Right kidney (tissue), 9 donors: ENCODE measurements at places on chromosomes 11 and 22.

DNA sequence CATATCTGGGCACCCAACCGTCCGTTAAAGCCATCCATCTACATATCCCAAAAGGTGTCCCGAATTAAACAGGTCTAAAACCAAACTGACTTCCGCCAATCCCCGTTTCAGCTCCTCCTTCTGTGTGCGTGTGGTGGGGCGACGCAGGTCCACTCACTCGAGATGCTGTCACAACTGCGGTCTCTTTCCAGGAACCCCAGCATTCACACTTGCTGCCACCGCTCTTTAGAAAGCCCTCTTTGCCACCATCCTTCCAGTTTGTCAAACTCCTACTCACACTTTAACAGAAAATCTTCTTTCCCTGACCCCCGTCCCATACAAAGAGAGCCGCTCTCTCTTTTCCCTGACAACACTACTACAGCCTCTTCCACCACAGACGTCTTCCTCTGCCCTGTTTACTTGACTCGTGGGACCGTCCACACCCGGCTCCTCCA, 467 bp downstream of the ESS2 start:
- no peak for DNase-seq

DNA sequence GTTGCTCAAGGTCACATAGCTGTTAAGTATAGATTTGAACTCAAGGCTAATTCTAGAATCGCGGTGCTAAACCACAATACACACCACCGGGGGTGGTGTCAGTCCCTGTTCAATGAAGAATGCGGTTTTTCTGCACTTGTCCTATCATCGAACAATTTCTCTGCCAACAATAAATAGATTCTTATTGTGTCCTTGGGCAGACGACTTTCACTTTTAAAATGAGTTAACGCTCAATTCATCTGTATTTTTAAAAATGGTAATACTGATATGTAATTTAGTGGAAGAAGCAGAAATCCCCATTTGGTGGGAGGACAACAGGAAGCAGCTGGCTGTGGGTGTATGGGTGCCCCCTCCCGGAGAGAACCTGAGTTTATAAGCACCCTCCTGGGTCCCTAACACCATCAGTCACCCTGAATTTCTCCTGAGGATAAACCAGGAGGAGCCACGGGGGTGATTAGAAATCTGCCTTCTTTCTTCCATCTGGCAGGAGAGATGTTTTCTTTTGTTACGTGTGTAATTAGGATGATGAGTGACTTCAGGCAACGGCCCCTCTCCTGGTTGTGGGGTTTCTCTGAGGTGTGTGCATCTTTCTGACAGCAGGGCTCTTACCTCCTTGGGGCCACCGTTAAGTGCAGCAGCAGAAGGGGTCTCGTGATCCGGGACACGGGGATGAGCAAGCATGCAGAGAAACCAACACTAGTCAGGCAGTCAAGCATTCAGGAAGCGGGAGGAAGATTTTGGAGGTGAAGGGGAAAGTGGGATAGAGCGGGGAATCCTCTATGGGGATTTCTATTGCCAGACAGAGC, 87.7 kb downstream of the GRAMD1B start:
- DNase-seq, result no peak

DNA sequence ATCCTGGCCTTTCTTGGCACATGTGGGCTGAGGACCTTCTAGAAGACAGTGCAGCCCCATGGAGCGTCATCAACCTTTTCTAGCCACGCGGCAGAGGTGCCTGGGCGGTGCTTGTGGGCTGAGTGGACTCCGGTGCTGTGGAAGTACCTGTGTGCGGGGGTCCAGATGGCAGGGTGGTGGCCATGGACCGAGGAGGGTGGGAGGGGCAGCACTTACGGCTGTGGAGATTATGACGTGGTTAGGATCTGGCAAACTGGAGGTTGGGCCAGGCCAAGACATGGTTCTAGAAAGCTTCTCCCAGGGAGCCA, 2.0 kb downstream of the TUB start:
- DNase-seq, result no peak

DNA sequence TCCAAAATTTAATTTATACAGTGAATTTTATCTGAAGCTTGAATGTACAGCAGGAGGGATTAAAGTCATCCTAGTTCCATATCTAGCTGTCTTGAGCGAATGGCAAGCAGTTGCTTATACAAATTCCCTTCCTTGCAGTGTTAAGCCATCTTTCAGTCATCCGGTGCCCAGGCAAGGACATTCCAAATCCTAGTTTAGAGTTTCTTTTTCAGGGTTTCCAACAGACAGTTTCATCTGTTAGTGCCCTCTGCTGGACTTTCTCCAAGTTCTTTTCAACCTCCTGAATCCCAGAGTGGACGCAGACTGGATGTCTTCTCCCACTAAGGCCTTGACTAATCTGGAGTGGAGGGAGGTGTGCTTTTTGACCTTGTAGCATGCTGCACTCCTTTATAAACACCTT, 45.4 kb downstream of the GRAMD1B start:
- peak; percentile 20 for DNase-seq

GRCh38 chr11:121958323-121958970, 157.6 kb downstream of the BLID start:
- DNase-seq, result no peak

DNA sequence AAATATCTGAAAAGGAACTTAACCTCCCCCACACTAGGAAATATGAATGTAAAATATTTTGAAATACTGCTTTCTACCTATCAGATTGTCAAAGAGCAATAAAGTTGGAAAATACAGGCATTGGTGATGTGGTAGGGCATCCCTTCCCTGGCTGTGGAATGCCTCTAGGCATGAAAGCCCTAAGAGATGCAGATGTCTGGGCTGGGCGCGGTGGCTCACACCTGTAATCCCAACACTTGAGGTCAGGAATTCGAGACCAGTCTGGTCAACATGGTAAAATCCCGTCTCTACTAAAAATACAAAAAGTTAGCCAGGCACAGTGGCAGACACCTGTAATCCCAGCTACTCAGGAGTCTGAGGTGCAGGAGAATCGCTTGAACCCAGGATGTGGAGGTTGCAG, 22.0 kb downstream of the ARAP1 start:
- DNase-seq, result no peak

- no peak for DNase-seq
Observed at GRCh38 chr11:44673688-44674087, 53.1 kb upstream of the TSPAN18 start.

DNA sequence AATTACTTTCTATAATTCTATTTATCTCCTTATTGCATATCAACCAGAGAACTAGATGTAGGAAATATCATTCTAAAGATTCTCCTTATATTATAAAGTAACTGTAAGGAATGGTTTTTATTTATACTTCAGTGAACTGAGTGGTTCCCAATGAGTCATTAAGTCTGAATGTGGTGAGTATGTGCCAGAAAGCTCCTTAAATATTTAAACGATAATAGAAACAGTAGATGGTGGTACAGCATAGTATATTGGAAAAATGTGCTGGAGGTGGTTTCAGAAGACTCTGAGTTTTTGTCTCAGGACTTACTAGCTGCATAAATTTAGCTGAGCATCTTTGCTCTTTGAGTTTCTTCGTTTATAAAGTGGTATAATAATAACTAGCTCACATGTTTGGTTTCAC, 653.5 kb downstream of the FAM181B start:
- no peak for DNase-seq

DNA sequence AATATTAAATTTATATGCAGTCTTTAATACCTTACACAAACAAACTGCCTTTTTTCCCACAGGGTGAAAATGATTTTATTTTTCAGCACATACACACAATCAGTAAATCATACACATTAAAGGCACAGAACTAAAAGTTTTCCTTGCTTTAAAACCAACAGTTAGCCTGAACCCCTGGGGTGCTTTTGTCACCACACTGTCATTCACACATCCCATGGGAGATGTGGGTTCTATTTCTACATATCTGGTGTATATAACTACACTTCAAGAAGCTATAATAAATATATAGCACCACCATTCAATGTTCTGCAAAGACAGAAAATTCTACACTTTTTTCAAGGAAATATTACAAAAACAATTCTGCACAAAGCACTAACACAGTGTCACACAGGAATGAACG, 197.0 kb downstream of the GUCY1A2 start:
- DNase-seq, result no peak

GRCh38 chr11:134429106-134429505, 17.1 kb upstream of the B3GAT1 start:
- no peak for DNase-seq

DNA sequence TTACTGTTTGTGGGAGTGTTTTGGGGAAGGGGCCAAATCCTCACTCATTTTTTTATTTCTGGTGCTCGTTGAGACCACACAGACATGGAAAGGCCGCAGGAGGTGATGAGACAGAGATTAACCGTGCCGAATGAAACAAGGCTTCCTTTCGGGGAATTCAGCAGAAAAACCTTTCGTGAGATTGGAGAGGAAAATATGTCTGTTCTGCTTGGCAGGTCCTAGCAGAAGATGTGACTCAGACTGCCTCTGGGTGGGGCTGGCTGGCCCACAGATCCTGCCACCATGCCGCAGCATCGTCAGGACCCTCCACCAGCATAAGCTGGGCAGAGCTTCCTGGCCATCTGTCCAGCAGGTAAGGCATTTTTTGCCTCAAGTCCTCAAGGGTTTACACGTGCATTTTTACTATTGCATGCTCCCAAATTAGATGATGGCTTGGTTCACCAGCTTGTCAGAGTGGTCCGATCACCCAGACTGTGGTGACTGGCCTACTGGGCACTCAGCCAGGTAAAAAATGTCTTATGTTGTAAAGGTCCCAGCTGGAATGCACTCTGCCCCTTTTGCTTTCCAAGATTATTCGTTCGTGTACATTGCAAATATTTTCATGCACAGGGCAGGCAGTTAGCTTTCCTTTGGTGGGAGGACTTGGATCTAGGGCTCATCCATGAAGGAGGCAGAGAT, 1.5 kb downstream of the DDB2 start:
- DNase-seq, result peak; percentile 55

GRCh38 chr22:27467711-27468110, 333.8 kb downstream of the MN1 start:
- DNase-seq, result no peak

DNA sequence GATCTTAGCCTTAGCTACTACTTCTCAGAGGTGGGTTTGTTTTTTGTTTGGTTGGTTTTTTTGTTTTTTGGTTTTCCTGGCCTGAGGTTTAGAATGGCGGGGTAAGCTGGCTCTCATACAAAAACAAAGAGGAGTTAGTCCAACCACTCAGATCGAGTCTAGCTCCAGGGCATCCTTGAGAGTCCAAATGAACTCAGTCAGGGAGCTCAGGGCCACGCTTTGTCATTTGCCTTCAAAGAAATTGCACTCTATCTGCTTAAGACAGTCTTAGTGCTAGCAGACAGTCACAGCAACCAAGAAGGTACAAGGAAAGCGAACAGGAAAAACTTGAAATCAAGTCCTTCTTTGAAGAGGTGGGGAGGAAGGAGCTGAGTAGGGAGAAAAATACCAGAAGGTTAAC, 11.1 kb downstream of the C11orf42 start:
- DNase-seq, result no peak

DNA sequence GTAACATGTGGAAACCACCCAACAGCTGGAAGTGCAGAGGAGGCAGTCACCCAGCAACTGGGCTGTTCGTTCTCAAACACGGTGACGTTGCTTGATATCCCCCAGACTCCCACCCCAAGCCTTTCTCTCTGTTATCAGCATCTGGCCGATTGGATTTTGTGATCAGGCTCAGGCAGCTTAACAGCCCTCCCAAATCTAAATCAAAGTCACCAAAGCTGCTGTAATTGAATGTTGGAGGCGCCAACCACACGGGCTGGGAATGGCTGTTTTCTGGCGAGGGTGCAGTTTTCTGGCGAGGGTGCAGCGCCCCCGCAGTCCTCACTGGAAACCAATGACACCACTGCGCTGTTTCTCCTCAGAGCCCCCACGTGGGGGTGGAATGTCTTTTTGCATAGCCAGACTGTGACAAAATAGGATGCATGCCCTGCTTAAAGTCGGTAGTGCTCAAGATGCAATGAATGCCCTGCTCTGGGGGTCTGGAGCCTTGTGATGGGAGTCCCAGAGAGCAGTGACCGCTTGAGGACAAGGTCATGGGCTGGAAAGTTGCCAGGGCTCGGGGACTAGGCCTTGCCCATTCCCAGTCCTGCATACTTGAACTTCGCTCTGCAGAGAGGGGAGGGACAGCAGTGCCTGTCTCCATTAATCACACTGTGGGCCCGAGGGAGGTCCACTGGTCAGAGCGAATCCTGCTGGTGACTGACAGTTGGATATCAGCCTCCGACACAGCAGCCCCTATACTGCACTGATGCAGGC, 105.3 kb downstream of the MORC2 start:
- no peak for DNase-seq

- DNase-seq, result no peak
Observed at GRCh38 chr11:83249972-83250593, 36.1 kb downstream of the CCDC90B start.

GRCh38 chr22:25816522-25817059, 74.6 kb downstream of the MYO18B start:
- DNase-seq, result no peak

DNA sequence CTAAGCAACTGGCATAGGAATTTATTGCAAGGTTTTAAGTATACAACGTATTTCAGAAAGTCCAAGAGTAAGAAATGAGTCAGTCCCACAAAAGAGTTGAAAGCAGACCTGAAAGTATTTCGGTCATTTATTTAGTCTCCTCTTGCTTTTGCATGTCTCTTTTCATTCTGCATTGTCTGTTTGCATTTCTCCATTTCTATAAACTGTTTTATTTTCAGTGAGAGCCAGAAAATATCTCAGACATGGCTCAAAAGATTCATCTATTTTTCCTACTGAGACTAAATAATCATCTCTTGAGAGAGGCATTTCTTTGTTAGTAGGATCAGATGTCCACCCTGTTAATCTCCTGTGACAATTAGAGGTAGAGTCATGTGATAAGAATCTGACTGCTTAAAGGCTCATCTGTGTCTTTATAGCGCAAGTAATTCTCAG, 219.1 kb upstream of the CCDC179 start:
- no peak for DNase-seq

- no peak for DNase-seq
Observed at GRCh38 chr22:42617155-42617983, 2.7 kb upstream of the POLDIP3 start.

DNA sequence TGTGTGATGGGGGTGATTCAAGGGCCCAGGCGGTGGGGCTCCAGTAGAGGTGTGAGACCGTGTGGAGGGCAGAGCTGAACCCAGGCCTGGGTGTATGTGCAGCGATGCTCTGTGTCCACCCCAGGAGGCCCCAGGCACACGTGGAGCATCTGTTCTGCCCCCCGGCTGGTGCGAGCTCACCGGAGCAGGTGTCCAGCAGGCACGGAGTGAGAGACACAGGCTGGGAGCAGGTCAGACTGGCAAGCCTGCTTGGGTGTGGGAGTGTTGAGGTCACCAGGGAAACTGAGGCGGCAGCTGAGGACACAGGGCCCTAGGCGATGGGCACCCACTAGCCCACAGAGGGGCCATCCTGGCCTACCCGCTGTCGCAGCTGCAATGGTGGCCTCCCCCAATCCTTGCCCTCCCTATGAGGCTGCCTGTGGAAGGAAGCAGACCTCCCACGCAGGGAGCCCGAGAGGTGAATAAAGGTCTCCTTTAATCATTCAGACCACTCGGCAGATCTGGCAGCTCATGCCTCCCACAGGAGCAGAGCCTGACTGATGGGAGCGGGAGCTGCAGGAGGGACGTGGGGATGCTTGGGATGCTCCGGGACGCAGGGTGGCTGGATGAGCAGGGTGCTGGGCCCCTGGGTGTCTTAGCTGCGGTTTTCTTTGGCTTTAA, 1165.1 kb downstream of the BRD1 start:
- DNase-seq, result no peak
